HT1080 (cell line): ENCODE measurements at places on chromosomes 12 and 14.
A peak's percentile ranks its signal among the peaks of the same experiment; 100 is the strongest.

- peak; percentile 58 for DNase-seq
Measured at GRCh38 chr14:98692832-98693231, 579.2 kb downstream of the BCL11B start.

DNA sequence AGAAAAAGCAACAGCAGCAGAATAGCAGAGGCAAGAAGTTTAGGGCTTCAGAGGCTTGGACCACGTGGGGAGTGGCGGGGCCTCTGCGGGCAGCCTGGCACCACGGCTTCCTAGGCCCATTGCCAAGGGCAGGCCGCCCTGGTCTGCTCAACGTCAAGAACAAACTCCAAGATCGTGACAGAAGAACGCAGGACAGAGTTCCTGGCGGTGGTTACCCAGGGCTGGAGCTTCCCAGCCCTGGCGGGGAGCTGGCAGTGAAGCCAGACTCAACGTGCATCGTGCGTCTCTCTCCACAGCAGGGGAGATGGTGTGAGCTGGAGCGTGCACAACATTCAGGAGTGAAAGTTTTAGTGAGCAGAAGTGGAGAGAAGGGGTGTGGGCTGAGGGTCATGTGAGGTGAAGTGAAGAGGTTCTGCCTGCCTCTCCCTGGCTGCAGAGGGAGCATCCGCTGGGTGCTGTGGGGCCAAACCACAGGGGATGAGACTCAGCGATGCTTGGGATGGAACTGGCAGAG, 13.9 kb upstream of the CACNA2D4 start:
- no peak for DNase-seq

DNA sequence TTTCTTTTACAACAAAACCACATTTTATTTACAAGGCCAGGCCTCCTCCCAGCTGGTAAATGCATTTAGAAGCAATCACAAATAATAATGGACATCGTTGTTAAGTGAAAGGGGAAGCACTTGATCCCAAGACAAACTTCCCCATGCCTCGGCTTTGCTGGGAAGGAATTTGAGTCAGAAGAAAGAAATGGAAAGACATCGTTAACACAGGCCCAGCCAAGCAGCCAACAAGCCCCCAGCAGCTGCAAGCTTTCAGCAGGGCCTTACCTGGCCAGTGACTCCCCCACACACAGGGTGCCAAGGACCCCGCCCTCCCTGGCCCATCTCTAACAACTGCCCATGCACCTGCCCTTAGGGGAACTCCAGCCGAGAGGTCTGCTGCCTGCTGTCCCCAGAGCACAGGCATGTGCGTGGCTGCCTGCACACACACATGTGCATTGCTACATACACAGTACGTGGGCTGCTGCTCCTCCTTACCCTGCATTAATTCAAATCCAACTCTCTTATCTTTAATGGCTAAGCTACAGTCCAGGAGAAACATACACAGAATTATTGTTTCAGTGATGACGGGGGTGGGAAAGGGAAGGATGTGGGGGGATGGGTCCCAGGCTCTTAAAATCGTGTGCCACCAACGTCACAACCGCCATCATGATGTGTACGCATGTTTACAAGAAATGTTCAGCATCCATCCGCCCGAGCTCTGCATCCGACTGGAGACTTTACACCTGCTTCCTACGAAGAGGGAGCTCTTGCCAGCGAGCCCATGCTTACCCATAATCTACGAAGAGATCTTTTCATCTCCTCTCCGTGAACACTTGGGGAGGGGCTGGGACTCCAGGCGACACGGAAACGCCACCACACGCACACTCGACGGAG, 9.8 kb downstream of the BCL11B start:
- DNase-seq, result no peak

DNA sequence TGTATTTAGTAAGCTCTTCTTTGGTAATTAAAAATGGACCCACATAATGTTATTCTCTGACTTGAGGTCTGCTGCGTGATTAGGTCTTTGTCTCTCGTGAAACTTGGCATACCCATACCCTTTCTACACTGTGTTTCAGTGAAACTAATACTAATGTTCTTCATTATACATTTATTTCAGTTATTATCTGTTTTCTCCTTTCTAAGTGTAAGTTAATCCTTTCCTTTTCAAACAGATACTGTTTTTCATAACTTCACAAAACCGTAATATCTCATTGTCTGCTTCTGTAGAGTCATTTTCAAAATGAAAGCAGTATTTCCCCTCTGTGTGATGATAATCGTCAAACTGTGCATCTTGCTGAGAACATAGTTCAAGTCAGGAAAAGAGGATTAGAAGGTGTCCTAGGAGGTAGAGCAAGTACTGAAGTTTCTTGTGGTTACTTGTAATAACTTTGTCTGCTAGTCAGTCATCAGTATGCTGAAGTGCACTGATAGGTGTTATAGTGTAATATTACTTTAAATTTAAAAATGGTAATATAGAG, 15.9 kb downstream of the PYROXD1 start:
- DNase-seq, result no peak

- no peak for DNase-seq
Measured at GRCh38 chr12:122846622-122847515, 11.6 kb downstream of the HIP1R start.

DNA sequence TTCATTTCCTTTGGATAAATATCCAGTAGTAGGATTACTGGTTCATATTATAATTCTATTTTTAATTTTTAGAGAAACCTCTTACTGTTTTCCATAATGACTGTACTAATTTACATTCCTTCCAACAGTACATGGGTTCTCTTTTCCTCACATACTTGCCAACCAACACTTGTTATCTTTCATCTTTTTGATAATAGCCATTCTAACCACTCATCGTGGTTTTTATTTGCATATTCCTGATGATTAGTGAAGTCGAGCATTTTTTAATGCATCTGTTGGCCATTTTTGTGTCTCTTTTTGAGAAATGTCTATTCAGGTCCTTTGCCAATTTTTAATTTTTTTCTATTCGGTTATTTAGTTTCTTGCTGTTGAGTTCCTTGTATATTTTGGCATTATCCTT, 457.7 kb upstream of the PDE3A start:
- no peak for DNase-seq

DNA sequence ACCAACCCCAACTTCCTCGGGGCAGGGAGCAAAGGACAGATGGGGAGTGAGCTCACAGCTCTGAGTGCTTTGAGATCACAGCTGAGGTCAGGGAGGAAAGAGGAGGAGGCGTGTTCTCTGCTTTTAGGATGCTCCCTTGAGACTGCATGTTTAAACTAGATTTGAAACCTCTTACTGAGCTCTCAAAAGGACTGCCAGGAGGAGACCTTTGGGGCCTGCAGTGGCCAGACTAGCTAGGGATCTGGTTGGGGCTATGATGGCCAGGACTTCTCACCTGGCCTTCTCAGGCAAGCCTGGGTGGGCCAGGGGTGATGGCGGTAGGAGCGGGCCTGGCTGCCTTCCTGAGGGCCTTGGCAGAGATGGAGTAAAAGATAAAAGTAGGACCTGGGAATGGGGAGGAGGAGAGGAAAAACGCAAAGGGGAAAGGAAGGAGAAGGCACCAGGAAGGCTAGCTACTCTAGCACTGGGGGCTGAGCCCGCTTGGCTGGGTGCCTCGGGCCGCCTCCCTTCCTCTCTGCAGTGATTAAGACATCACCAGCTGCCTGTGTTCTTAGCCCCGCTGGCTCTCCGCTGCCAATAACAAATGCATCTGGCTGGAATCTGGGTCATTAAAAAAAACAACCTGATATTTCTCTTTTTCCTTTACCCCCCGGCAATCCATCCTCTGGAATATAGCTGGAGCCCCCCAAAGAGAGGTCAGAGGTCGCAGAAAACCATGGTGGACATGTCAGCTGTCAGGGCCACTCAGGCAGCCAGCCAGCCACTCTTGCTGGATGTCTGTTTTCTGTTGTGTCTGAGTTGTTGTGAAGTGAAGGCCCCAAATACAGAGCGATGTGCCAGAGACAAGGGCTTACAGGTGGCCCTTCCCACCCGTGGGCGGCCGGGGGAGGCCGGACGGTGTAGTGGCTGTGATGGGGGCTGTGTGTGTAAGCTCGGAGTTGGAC, 141.3 kb downstream of the TSPAN9 start:
- DNase-seq, result peak; percentile 90

DNA sequence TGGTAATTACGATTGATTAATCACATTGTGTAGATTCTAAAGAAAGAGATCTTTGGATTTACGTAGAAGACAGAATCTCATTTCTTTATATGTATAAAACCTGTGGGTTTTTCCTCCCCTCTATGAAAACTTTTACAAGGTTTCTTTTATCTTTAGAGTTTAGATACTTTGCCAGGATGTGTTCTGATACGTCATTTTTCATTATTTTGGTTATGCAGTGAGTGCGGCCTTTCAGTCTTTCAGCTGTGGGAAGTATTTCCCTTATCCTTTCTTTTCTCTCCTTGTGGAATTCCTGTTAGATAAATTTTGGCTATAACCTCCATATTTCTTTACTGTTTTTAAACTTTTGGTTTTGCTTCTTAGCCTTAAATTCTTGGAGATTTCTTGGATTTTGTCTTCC, 92.7 kb downstream of the TTLL5 start:
- DNase-seq, result no peak

DNA sequence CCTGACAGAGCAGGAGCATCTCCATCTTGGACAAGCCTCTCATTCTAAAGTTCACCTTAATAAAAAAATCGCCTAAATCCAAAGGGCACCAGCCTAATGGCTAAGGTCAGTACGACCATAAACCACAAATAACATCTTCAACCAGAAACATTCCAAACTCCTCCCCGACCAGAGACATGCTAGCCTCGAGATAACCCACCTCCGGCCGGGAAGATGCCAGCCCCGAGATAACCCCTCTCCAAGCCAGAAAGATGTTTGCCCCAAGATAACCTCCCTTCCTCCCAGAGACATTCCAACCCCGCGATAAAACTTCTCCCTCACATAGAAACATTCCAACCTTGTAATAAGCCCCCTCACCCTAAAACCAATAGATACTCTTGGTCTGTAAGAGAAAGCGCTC, 86.8 kb upstream of the PKP2 start:
- DNase-seq, result no peak

DNA sequence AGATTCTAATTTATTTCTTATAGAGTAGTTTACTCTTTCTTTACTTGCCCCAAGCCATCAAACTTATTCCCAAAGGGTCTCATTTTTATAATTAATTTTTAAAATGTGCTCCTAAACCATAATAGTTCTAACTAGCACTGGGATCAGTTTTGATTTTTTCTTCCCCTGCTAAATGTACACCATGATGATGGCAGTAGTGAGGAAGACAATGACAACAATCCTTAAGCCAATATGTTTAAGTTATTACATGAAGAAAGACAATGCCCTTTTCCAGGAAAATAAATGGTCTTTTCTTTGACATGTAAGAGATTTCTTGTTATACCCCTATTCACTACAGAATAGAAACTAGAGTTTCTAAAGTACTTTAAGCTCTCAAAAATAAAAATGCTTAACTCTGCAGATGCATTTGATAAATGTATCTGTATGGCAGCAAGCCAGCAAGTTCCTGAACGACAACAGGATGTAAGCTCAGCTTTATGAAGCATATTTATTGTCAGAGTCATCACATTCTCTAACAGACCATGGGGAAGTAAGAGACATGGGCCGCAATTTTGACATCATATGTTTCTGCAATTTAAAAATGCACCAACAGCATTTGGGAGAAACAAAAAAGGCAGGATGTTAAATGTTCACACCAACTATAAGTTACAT, 36.0 kb upstream of the SNX6 start:
- DNase-seq, result peak; percentile 84

DNA sequence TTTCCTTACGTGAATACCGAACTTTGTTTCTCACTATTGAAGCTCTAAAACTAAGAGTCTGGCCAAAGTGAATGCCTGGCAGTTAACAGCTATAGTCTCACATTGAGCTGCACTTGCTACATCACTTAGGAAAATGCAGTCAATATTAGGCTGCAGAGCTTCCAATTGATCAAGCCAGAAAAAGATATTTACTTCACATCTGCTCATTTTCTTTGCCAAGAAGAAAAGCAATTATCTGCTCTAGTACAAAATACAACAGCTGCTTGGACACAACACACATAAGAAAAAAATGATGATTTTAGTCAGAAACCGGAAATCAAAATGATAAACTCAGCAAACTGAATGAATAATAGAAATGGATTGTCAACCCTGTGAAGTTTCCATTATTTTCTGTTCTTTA, 45.4 kb downstream of the TMTC1 start:
- DNase-seq, result no peak

- DNase-seq, result no peak
Measured at GRCh38 chr12:52238207-52238840, 5.3 kb downstream of the KRT7 start.
